Activated naive CD8-positive, alpha-beta T cell treated with anti-CD3 and anti-CD28 coated beads for 36 hours (primary cell): ENCODE measurements at places on chromosomes 4 and X. TPM values are rescaled to one million over a fixed set of nuclear protein-coding genes. Genes with fewer than 3 reads are reported as not detected.

The C4orf54 gene
- not detected for total RNA-seq

The ZNF595 gene
- total RNA-seq = 13.5 TPM

GRCh38 chr4:70531981-70532380, 13.6 kb downstream of the AMTN start:
- DNase-seq = no peak

The DKK2 gene
- total RNA-seq = not detected

The SPANXC gene
- total RNA-seq = not detected

The RNF150 gene
- total RNA-seq = 0.02 TPM

DNA sequence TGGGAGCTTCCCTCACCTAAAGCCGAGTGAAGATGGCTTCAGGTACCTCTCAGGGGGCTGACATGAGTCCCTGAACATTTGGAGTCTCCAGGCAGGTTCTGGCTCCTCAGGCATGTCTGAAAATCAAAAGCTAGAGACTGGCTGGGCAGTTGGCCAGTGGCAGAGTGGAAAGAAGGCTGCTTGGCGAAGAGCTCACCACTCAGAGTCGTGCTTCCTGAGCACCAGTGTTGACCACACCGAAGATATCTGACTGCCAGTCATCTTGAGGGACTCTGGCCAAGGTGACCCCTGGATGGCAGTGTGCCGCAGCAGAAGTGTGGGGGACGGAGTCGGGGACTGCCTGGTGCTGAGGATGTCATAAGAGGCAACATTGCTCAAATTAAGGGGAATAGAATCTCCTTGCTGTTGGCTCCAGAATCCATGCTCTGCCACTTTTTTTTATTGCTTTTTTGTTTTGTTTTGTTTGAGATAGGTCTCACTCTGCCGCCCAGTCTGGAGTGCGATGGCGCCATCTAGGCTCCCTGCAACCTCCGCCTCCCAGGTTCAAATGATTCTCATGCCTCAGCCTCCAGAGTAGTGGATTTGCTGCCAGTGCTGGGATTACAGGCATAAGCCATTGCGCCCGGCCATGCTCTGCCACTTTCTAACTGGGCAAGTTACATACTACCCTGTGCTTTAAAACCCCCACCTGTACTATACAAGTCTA, 172.5 kb upstream of the GATB start:
- DNase-seq = no peak

DNA sequence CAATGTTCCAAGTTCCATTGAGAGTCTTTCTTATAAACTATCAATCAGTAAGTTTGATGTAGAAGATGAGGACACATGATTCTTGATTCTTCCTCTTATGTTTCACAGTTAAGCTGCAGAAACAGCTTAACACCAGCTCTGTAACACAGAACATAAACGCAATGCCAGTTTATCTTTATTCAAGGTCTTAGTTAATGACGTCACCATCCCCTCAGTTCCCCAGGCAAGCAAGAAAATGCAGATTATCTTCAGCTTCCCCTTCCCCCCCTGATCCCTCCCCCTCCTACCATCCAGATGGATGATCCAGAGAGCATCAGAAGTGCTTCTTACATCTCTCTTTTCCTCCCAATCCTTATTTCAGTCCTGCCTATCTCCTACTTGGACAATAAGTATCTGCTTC, 4.4 kb upstream of the SH3RF1 start:
- DNase-seq = no peak

The WAS gene
- 87.8 TPM for total RNA-seq

DNA sequence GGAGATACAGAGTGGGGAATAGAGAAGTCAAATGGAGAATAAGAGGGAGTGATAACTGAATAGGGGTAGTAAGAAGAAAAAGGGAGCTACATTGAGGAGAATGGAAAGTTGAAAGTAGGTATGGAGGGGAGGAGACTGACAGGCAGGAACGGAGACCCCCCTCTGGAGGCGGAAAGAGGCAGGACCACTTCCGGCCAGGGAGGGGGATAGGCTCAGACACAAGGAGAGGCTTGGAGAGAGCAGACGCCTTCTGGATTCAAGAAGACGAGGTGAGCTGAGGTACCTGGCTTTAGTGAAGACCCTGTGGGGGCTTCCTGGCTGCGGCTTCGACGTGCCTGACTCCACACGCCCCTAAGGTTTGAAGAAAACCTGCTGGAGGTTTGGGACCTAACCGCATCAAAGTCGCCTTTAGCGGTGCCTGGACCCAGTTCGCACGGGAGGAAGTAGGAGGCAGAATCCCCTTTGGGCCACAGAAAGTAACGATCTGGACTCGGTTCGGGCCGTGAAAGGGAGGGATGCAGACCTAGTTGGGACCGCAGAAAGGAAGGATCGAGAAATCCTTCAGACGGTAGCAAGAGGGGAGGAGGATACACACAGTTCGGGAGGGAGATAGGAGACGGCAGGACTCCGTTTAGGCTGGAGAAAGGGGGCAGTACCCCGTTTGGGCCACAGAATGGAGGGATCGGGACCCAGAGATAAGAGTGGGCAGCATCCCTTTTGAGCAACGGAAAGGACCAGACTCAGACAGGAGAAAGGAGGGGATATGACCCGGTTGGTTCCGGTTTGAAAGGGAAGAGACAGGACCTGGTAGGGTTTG, at the start of gene TRO:
Gene TRO, plus strand, starts transcription at position 215 of the 817 bp plus-strand sequence. CDS start 1,423 bp downstream, outside the sequence.
- peak; percentile 12 for DNase-seq

The SLC25A14 gene
- total RNA-seq = 12.6 TPM

The GPAT3 gene
- 2.8 TPM for total RNA-seq

- DNase-seq = no peak
Measured at GRCh38 chr4:184544788-184545409, 70.5 kb upstream of the IRF2 start.

The ITGB1BP2 gene
- total RNA-seq = 4.9 TPM

The GLRA3 gene
- not detected for total RNA-seq

DNA sequence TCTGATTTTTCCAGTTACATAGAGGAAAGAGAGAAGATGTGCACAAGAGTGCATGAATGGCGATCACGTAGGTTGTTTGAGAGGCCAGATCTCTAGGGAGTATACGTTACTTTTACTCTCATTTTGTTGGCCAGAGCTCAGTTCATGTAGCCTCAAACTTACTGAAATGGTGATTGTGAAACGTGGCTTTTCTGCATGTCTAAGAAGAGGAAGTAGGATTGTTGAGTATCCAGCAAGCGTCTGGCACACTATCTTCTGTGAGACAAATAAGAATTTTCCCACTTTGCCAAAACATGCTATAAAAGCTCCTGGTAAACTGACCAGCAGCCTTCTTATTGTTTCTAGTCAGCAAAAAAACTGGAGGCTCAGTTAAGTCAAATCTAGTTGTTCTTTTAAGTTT, 264.5 kb upstream of the EMCN start:
- DNase-seq = no peak

- DNase-seq = no peak
Measured at GRCh38 chrX:129733335-129733734, 5.4 kb upstream of the XPNPEP2 start.

The RHOXF2 gene
- total RNA-seq = not detected

DNA sequence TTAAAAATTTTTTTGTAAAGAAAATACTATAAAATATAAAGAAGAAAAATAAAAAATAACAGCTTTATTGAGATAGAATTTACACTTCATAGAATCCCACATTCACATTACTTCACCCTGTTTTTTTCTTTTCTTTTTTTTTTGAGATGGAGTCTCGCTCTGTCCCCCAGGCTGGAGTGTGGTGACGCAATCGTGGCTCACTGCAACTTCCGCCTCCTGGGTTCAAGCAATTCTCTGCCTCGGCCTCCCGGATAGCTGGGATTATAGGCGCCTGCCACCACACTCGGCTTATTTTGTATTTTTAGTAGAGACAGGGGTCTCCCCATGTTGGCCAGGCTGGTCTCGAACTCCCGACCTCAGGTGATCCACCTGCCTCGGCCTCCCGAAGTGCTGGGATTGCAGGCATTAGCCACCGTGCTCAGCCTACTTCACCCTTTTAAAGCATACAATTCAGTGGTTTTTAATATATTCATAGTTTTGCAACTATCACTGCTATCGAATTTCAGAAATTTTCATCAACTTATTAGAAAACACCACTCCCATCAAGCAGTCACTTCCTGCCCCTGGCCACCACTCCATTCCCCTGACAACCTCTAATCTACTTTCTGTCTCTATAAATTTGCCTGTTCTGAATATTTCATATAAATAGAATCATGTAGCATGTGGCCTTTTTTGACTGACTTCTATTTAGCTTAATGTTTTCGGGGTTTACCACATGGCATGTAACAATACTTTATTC, 48.7 kb downstream of the TMEM131L start:
- no peak for DNase-seq

- DNase-seq = no peak
Measured at GRCh38 chrX:15165832-15166231, 104.1 kb downstream of the ASB9 start.

The RTL9 gene
- not detected for total RNA-seq
